ENCODE measurements at places on chromosomes 7 and 10.

DNA sequence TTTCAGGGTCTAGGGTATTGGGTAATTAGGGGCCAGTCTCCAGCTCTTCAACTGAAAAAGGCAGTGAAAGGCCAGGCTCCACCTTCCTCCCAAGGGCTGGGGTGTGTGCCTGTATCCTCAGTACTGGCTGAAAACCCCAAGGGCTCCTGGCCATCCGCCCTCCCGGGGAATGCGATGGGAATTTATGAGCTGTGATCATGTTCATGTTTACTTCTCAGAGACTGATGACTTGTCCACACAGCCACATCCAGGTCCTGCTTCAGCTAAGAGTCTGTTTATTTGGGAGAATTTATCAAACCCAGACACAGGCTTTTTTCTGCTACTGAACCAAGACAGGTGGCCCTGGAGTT is 91.7 kb downstream of the CCDC3 start:
- DNase-seq, result no peak

GRCh38 chr10:17548770-17549169 is 68.4 kb downstream of the HACD1 start:
- DNase-seq, result no peak

DNA sequence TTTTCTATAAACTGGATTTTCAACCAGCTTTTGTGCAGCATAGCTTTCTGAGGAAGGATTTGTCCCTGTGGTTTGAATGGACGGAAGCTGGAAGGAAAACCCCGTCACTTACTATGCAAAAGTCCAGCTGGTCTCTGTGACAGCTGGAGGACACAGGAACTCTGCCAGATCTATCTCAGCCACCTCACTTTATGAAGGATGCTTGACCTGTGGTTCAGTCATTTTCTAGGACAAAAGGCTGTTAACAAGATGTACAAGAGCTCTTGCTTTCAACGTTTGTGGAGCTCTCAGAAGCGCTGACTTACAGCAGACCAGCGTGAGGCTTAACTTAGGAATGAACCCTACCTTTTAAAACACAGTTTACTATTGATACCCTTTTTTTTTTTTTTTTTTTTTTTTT is 90.8 kb downstream of the CREM start:
- no peak for DNase-seq

- DNase-seq, result no peak
These were observed 949 bp upstream of the CLIP2 start for GRCh38 chr7:74288034-74288881.

Measured in DMS 273 treated with DMSO at 0.1 percent for 48 hours (cell line).